ENCODE measurements at places on chromosomes 2 and 18. TPM values are rescaled to one million over a fixed set of nuclear protein-coding genes. Genes with fewer than 3 reads are reported as not detected.

DNA sequence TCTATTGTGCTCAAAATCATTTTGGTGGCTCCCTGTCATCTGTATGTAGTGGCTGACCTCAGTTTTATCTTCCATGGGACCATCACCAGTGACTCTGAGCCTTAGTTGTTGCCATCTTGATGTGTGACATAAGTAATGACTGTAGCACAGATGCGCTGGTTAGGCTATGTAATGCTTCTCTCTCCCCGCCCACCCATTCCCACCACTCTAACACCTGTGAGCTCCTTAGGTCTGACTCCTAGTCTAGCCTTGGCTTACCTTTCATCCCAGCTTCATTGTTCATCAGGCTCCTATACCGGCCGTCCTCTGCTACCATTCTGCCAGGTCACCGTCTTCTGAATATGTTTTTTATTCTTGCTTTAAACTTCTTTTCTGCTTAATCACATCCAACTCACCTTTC is 17.2 kb downstream of the MYO1B start:
- no peak for DNase-seq

DNA sequence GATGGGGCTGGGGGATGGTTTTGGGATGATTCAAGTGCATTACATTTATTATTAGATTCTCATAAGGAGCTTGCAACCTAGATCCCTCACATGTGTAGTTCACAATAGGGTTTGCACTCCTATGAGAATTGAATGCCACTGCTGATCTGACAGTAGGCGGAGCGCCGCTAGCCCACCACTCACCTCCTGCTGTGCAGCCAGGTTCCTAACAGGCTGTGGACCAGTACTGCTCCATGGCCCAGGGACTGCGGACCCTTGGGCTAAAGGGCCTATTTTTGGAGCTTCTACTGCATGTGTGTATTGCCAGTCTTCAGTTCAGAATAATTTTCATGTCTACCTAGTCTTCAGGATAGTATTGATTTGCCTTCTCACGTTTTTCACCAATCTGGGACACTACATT is 165.3 kb upstream of the TWIST2 start:
- DNase-seq, result no peak

GRCh38 chr2:48734576-48735303 is 20.8 kb downstream of the LHCGR start:
- DNase-seq, result no peak

DNA sequence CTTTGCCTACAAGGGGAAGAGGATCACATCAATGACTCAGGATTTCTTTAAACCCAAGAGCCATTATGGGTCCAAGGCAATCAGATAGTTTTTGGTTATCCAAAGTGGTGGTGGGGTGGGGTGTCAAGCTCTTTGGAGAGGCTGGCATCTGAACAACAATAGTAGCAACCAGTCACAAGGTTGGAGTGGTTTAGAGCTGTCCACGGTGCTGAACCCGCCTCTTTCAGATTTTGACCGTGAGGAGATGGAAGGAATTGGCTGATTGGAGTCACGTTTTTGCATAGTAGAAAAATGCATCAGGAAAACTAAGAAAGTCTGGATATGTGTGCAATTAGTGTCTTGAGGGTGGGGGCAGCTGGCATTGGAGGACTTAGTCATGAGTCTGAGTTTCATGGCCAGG is 159.9 kb downstream of the LOXHD1 start:
- DNase-seq, result no peak

DNA sequence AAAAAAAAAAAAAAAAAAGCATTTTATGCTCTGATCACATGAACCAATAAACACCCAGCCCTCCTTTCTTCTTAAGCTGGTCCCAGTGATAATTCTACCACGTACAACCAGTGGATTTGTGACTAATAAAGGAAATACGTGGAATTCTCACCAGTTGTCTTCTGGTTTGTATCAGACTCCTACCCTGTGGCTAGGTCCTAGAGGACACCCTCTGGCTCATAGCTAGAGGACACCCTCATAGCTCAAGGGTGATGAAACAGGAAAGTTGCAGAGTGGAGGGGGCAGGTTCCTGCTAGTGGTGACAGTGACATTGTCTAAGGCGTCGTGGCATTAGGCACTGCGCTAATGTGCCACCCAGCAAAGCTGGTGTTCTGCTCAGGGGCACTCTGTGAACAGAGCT is 167.8 kb downstream of the BCL11A start:
- no peak for DNase-seq

GRCh38 chr18:61245276-61245675 is 88.0 kb upstream of the CDH20 start:
- DNase-seq, result no peak

DNA sequence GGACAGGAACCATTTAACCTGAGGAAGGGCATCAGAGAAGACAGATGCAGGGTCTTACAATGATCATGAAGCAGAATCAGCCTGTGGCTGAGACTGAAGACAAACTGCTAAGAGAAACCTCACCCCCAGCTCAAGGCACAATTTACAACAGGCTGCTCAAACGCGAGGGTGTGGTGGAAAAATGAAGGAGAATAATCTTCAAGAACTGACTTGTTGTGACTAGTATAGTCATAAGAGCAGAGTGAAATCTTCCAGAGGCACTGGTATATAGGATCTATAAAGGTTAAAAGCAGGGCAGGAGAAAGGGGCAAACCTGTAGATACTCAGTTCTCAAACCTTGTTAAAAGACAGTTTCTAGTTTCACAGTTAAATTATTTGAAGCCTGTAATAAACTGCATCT is 1155.8 kb upstream of the TMEFF2 start:
- no peak for DNase-seq

DNA sequence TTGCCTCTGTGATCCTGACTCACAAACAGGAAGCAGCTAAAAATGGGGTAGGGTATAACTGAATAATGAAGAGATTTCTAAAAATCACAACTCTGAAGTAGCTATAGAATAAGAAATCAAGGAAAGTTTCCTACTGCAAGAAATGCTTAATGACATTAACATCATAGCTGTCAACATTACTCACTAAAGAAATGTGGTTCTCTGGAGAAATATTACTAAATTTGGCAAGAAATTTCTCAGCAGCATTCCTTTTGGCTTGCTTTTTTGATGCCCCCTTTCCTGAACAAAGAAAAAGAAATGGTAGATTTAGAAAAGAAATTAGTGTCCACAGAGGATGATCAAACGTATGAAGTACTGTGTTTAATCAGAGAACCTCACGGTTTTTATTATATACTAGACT is 9.5 kb downstream of the PRKRA start:
- no peak for DNase-seq

GRCh38 chr2:228653884-228654283 is 472.4 kb upstream of the SPHKAP start:
- no peak for DNase-seq

GRCh38 chr2:99297994-99298393 is 3.0 kb downstream of the LYG1 start:
- no peak for DNase-seq

DNA sequence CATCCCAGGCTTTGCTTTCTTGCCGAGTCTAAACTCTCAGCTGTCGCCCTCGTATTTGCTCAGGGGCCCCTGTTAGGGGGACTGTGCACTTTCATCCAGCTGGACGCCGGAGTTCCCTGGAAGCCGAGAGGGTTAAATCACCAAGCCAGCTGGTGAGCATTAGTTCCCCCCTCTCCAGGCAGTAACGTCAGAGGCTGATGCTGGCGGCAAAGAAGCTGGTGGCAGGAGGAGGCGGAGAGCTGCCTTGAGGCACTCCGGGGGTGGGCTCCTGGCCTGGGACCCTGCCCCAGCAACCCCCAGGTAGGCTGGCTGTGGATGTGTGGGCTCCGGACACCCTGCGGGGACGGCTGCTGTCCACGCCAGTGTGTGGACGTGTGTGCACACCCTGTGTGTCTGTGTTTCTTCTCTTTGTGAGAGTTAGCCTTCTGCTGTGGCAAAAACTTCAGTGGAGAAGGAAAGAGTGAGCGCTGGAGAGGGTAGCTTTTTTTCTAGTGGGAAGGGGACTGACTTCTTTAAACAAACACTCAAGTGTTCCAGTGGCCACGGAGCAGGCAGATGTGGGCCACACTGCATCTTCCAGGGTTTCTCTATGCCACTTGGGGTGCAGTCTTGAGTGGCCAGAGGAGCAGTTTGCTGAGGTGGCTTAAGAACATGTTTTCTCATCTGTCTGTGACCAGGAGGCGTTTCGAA is 84.7 kb downstream of the GLI2 start:
- DNase-seq, result no peak

GRCh38 chr18:56475250-56475649 is 163.1 kb downstream of the TXNL1 start:
- no peak for DNase-seq

DNA sequence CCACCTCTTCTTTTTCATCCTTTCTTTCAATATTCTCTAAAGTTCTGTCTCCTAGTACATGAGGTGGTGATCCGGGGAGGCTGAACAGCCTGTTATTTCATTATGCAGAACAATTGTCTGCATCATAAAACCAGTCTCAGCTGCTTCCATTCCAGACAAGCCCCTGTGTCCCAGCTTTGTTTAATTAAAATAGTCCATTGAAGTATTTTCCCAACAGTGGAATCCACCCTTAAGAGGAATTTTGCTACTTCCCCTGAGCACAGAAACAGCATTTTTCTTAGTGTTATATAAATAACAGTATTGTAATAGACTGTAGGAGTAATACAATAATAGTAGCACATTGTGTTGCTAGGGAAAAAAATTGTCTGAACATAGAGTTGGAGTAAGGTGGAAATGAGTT is 395.4 kb upstream of the TCF4 start:
- no peak for DNase-seq

DNA sequence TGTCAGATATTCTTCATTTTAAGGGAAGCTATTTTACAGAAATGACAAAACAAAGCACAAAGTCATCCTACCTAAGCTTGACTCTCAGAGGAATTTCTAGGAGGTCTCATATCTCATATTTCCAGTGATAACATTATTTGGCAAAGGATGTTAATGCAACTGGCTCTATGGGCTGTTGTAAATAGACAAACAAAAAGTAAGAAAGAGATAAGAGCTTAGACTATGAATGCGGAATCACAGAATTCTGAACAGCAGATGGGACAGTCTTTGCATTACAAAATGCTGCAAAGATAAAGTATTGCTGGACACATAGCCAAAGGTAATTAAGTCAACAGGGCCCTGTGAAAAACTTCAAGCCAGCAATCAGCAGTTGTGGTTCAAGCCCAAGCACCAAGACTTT is 23.9 kb downstream of the PIAS2 start:
- no peak for DNase-seq

GRCh38 chr18:37554399-37554787 is 11.2 kb downstream of the CELF4 start:
- DNase-seq, result no peak

DNA sequence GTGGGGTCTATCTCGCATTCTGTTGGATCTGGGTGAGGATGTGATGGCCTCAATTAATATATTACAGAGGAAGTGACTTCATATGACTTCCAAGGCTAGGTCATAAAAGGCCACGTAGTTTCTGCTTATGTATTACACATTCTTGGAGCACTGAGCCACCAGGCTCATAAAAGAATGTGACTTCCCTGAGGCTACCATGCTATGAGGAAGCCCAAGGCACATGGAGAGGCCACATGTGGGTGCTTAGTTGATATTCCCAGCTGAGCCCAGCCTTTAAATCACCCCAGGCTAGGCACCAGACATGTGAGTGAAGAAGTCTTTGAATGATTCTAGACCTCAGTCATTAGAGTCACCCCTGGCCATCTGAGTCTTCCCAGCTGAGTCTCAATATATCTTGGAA is 13.3 kb upstream of the REEP1 start:
- no peak for DNase-seq

DNA sequence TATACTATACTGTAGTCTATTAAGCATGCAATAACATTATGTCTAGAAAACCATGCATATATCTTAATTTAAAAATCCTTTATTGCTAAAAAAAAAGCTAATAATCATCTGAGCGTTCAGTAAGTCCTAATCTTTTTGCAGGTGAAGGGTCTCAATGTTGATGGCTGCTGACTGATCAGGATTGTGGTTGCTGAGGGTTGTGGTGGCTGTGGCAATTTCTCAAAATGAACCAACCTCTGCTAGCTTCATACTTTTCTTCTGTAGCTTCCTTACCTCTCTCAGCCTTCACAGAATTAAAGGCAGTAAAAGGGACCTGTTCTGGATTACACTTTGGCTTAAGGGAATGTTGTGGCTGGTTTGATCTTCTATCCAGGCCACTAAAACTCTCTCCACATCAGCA is 235.8 kb downstream of the NBAS start:
- DNase-seq, result no peak

DNA sequence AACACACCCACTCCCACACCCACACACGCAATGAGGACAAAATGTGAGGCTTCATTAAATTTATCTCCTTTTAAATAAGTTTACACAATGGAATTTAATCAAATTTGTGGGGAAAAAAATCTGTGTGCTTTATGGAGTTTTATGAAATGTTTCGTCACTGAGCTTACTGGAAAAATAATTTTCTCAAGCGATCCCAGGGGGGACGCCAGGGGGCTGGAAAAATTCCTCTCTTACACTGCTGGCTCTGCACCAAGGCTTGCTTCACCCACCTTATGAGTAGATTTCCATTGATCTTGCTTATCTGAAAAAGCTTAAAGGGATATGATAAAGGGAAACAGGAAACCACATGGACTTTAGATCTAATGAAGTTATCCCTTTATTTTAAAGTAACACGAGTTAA is 95.5 kb downstream of the CABYR start:
- no peak for DNase-seq

DNA sequence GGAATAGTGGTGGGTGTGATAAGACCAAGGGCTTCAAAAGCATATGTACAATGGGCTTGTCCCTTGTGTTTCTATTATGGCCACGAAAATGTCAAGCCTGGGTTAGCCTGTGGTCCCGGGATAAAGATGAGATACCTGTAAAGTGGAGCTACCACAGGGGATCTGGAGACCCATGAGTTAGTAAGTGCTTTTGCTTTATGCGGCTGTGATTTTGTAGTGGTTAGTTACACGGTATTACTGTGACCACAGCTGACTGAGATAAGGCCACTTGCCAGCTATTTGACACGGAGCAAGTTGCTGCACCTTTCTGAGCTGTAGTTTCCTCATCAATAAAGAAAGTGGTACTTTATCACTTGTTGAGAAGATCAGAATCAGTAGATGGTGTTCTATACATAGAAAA is 99.3 kb downstream of the PRELID3A start:
- no peak for DNase-seq

The CD302 gene
- 0.08 TPM for polyA plus RNA-seq

The MYO5B gene
- polyA plus RNA-seq, result 6.5 TPM

The ABCB11 gene
- 0.03 TPM for polyA plus RNA-seq

The CPS1 gene
- polyA plus RNA-seq, result 33.0 TPM

The NPPC gene
- polyA plus RNA-seq, result not detected

The VWA3B gene
- not detected for polyA plus RNA-seq

The CCDC141 gene
- polyA plus RNA-seq, result not detected
